K562 (cell line): ENCODE measurements at places on chromosomes 11 and 22. TPM values are rescaled to one million over a fixed set of nuclear protein-coding genes. Genes with fewer than 3 reads are reported as not detected.

The MMP27 gene
- not detected in 2 replicates for total RNA-seq

DNA sequence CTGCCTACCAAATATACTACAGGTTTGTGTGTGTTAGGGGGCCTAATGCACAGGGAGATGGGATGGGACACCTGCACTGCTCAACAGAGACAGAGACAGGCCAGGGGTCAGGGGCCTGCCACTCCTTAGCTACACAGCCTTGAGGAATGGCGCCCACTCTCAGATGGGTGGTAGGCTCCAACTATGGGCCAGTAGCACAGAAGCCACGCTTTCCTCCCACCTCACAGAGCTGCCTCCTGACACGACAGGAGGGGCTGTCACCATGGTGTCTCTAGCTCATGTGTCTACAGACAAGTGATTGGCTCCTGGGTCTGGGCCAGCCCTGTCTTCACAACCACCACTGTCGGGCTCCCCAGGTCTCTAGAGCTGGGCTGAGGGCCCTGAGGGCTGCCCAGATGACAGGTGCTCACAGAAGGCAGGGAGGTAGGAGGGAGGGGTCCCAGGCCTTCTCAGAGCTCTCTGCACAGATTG, 81.8 kb downstream of the DGCR2 start:
- no peak for DNase-seq
- H3K4me3 ChIP-seq: no peak overlapping the region
- no peak overlapping the region for H3K27ac ChIP-seq
- peaks cover 69% of the 10 kb centered on the region for H3K36me3 ChIP-seq
- H3K4me1 ChIP-seq: no peaks in the 10 kb centered on the region

- DNase-seq: no peak
- H3K36me3 ChIP-seq: no peaks in the 10 kb centered on the region
- H3K27me3 ChIP-seq: no peaks in the 10 kb centered on the region
- H3K27ac ChIP-seq: no peak overlapping the region
- no peaks in the 10 kb centered on the region; the same call in 1 of the 2 replicates for H3K4me1 ChIP-seq
These were observed 104.0 kb downstream of the ARHGAP42 start for GRCh38 chr11:100791103-100791502.

GRCh38 chr11:10979529-10979928, 121.7 kb upstream of the ZBED5 start:
- no peaks in the 10 kb centered on the region for H3K36me3 ChIP-seq
- H3K4me1 ChIP-seq: peaks cover 7% of the 10 kb centered on the region; the same call in 2 of the 3 replicates
- H3K4me3 ChIP-seq: no peak overlapping the region
- no peak for DNase-seq
- H3K27ac ChIP-seq: no peak overlapping the region

DNA sequence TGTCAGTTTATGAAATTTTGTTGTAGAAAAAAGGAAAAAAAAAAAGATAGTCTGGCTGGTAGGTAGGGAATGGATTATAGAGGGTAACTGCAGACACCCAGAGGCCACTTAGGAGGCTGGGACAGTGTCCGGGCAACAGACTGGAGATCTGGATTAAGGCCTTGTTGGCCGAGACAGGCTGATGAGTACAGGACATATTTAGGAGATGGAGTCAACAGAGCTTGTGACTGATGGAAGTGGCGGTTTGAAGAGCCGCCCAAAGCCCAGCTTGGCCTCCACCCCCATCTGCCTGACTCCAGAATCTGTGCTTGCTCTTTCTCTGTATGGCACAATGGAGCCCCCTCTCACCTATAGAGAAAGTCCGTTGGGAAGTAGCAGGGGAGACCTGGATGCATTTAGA, 7.6 kb downstream of the PLEKHB1 start:
- peaks cover 16% of the 10 kb centered on the region for H3K27me3 ChIP-seq
- no peak for DNase-seq
- no peak overlapping the region for H3K27ac ChIP-seq
- H3K4me3 ChIP-seq: no peak overlapping the region

DNA sequence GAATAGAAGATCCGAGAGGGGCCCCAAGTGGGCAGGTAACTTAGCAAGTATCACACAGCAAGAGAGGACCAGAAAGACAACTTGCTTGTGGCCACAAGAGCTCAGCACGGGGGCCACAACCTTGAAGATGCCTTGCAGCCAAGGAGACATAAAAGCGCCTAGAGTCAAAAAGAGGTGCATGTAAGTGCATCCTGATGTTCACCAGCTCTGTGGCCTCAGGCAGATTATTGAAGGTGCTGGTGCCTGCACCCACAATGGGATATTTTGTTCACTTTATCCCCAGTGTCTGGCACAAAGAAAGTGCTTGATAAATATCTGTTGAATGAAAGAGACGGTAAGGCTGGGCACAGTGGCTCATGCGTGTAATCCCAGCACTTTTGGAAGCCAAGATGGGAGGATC, 106.0 kb upstream of the ASPHD2 start:
- no peaks in the 10 kb centered on the region for H3K36me3 ChIP-seq
- H3K4me1 ChIP-seq: no peaks in the 10 kb centered on the region; the same call in 2 of the 3 replicates
- peaks cover 6% of the 10 kb centered on the region; the same call in 1 of the 2 replicates for H3K27me3 ChIP-seq
- H3K4me3 ChIP-seq: no peak overlapping the region
